SW 1271 (cell line): ENCODE measurements at places on chromosomes 3 and 15.
A peak's percentile ranks its signal among the peaks of the same experiment; 100 is the strongest.

DNA sequence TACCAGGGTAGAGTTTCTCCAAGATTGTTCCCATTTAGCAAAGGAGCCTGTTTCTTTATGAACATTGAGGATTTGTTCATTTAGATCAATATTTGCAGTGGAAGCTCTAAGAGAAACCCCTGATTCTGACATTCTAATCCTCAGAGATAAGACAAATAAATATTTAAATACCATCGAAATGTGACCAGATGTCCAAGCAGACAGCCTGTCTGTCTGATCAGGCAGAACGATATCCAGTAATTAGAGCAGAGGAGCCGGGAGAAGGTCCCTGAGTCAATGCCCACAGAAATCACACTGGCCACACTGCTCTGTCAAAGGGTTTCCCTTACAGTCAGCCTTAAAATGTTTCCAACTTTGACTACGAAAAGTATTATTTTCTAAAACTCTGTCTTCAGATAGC lies 15.7 kb upstream of the ARPIN start:
- DNase-seq, result no peak

DNA sequence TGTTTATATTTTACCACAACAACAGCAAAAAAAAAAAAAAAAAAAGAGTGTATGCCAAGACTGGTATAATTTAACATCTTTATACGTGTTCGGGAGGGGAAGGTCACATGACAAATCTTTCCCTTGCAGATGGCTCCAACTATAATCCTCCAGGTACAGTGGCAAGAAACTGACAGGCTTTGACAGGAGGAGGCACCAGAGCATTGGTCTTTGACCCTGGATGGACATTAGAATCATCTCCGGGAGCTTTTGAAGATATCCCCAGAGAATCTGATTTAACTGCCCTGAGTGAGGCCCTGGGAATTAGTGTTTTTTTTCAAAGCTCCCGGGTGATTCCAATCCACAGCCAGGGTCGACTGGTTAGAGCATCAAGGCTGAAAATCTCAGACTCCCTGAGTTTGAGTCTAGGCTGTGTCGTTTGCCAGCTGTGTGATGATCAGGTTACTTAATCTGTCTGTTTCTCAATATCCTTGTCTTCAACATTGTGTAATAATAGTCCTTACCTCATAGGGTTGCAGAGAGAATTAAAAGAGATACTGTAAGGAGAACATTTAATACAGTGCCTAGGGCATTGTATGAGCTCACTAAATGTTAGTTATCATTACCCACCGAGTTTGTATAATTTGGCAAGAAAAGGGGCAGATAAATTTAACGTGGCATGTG lies 8.9 kb upstream of the SEMA5B start:
- DNase-seq, result no peak

DNA sequence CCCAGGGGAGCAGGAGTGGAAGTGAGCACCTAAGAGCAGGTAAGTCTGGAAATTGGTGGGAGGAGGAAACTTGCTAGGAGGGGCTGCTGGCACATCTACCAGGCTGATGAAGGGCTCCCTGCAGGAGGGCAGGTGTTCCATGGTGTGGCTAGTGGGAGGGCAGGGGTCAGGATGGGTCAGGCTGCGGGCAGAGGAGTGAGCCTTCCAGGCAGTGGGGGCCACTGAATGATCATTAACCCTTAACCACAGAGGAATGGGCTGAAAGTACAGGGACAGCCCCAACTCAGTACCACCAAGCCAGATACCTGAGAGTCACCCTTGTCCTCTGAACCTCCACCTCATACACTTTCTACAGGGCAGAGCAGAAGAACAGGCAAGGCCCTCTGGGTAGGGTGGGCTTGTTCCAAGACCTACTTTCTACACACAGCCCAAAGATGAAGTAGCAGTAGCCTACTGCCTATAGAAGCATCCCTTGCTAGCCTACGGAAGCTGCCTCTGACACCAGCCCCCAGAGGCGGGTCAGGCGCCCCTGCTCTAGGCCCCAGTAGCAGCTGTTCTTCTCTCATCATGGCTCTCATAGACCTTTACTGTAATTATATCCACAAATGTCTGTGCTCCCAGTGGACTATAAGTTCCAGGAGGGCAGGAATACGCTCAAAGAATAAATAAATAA lies 4.6 kb downstream of the RAB6B start:
- no peak for DNase-seq

- DNase-seq, result no peak
Observed at GRCh38 chr15:74482661-74483060, 21.7 kb upstream of the UBL7 start.

DNA sequence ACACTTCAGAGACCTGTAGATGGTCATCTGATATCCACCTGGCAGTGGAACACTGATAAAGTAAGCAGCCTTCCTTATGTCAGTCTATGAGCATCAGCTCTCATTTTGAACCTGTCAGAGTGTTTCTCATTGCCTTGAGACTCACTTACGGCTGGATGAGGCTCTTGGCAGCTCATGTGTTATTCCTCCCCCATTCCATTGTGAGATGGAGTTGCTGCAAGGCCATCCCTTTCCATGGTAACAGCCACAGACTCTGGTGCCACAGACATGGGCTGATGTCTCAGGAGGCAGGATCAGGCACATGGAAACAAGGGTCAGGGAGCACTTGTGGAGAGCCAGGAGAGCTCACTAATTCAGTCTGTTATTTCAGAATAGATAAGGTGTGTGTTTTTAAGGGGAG lies 11.9 kb downstream of the KCNAB1 start:
- DNase-seq, result no peak

- no peak for DNase-seq
Observed at GRCh38 chr3:27671101-27671500, 51.0 kb downstream of the EOMES start.

GRCh38 chr3:141940194-141940776 lies 63.8 kb downstream of the ATP1B3 start:
- DNase-seq, result peak; percentile 96

DNA sequence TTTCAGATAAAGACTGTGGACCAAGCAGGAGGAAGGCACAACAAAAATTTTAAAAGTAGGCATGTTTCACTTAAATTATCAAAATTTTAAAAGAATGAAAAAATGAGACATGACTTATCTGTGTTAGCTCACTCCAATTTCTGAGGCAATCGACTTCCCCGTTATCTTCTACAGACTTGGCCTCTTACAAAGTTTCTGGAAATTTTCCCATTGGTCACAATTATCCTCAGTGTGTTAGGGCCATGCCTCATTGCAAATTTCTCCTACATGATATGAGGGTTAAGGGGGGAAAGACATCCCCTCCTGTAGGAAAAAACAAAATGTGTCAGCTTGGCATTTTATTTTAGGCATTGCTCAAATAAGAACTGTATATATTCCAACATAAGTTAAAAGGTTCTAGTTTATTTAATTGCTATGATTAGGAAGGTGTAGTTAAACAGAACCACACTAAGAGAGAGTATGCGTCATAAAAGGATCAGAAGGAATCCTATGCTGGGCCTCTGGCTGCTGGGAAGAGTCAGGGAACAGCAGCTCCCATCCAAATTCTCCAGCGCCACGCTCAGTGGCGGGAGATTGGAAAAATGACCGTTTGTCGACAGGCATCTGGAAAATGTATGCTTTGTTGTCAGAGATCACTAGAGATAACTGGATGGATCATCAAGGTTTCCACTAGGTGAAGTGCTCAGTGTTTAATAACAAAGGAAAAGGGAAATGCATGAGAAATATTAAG lies 463.6 kb upstream of the NR2F2 start:
- no peak for DNase-seq

DNA sequence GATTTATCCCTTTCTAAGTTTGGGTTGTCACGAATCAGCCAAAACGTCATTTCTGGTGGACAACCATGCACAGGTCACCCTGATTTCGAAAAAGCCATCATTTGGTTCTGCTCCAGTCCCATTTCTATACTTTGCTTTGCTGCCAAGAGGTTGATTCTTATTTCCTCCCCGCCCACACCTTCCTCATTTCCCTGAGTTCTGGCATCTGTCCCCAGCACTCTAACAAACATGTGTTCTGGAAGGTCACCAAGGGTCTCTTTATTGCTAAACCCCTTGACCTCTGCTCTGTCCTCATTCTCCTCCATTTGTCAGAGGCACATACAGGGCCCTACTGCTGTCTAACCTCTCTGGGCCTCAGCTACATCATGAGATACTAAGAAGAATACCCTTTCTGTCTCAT lies 36.4 kb upstream of the PTPRG start:
- no peak for DNase-seq

GRCh38 chr3:11282250-11283138 lies 10.3 kb downstream of the ATG7 start:
- no peak for DNase-seq

GRCh38 chr15:76730262-76730661 lies 174.9 kb downstream of the SCAPER start:
- DNase-seq, result no peak

- DNase-seq, result no peak
Observed at GRCh38 chr3:177429079-177429478, 231.8 kb upstream of the TBL1XR1 start.

DNA sequence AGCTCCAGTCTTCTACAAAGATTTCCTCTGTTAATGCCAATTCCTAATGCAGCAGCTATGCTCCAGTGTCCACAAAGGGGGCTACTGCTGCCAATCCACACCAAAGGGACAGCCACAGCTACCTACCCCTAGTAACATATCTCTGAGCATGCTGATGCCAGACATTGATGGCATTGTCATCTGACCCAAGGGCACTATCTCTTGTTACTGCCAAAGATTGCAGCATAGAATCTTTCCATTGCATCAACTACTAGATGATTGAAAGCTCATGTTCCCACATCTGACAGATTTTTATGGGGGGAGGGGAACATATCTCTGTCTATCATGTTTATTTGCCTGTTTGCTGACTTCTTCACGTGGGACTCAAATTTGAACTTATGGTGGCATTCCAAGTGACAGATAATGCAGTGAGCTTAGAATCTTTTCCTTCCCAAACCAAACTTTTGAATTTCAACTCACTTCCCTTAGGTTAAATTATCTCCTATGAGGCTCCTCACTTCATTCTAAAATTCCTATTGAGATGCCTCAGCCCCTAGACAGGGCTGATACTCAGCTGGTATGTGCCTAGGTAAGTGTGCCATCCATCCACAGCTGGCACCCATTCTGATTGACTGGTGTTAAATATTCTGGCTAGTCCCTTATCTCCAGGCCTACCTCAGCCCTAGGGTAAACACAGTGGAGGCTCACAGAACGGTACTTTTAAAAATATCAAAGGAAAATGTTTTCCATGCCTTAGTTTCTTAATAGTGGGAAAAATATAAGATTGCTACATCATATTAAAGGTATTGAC lies 100.3 kb downstream of the STRIT1 start:
- no peak for DNase-seq

- DNase-seq, result no peak
Observed at GRCh38 chr15:72593838-72594237, 60.7 kb upstream of the GOLGA6B start.

DNA sequence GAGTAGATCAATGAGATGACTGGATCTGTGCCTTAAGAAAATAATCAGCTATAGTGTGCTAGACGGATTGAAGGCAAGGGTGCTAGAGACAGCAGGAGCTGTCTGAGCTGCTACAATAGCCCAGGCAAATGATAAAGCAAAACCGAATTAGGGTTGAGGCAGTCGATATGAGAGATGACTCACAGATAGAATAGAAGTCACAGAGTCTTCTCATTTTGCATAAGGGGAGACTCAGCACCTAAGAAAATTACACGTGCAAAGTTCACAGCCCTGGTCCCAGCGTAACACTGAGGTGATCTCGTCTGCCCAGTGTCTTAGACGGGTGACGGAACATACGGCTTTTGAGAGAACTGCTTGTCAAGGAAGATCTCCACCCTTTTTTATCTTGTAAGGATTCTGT lies 11.6 kb downstream of the LPP start:
- no peak for DNase-seq

DNA sequence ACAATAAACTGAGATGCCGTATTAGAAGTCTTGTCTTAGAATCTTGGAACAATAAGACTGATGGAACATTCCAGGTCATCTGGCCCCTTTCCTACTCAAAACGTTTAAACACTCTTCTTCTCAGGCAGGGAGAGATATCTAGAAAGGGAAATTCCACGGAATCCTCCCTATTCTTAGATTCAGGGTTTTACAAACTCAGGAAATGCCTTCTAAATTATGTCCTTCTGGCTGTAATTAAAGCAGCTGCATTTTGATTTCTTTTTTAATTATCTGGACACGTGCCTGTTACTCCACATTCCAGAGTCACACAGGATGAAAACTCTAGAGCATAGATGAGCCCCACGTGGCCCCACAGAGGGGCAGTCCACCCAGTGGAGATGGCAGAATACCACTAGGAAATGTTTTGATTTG lies 41.5 kb upstream of the MTMR10 start:
- DNase-seq, result no peak

GRCh38 chr3:155494332-155494731 lies 200.8 kb upstream of the STRIT1 start:
- no peak for DNase-seq

DNA sequence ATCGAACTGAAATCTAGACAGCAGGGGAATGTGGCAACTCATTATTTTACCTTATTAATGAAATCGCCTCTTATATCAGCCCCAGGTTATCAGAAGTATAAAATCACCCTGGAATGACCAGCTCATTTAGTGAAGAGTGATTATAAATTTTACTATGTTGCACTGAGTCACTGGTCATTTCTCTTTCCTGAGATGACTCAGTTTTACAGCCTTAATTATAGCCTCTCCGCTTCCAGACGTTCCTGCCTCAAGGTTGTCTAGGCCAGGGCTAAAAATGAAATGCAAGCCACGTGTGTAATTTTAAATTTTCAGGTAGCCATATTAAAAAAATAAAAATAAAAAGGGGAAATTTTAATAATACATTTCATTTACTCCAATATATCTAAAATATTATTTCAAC lies 33.3 kb downstream of the DET1 start:
- no peak for DNase-seq

DNA sequence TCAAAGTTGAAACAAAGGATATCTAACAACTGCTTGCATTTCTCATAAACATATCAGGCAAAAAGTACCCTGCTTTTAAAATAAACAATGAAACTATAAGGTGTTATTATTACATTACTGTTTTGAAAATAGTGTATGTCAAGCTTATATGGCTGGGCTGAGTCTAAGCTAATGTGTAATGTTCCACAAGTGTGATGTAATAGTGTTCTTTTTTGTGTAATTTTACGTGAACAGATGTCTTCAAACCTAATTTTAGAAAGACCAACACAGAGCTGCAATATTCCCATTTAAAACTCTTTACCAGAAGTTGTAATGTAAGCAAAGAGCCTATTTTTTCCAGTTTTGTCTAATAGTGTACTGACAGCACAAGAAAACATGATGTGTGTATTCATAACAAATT lies 34.0 kb downstream of the MINDY2 start:
- DNase-seq, result no peak
